Activated CD4-positive, alpha-beta T cell treated with anti-CD3 and anti-CD28 coated beads for 36 hours (primary cell): ENCODE measurements at places on chromosomes 1 and 21. TPM values are rescaled to one million over a fixed set of nuclear protein-coding genes. Genes with fewer than 3 reads are reported as not detected.

- no peak overlapping the region for H3K27ac ChIP-seq
- peaks cover 2% of the 10 kb centered on the region for H3K27me3 ChIP-seq
- H3K4me3 ChIP-seq: no peak overlapping the region
- H3K36me3 ChIP-seq: no peaks in the 10 kb centered on the region
- DNase-seq: no peak
These were observed 36.1 kb downstream of the L1TD1 start for GRCh38 chr1:62230718-62231117.

Gene HENMT1
- total RNA-seq: 20.6 TPM

Gene ZNF697
- total RNA-seq: 0.63 TPM

Gene SLAMF9
- total RNA-seq: not detected

Gene ZSWIM5
- total RNA-seq: 0.63 TPM

DNA sequence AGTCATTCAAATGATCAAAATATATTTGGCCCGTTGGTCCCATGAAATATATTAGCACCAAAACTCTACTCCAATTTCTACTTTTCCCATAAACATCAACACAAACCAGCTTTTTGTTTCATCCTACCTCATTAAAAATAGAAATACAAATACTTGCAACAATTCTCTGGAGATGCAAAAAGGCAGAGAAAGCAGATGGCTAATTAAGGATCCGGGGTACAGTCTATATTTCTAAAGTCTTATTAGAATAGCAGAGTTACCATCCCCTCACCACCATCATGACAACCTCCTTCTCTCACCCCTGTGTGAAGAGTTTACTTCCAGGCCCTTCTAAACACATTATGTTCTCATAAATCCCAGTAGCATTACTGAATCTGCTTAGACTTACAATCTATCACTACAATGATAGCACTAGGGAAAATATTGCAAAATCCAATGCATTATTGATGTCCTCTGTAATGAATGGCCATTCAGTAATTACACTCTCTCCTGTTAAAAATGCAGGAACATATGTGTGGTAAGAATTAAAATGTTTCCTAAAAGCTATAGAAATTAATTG is 133.8 kb downstream of the HHIPL2 start:
- H3K36me3 ChIP-seq: peaks cover 4% of the 10 kb centered on the region
- H3K27ac ChIP-seq: no peak overlapping the region
- peaks cover 28% of the 10 kb centered on the region for H3K4me1 ChIP-seq
- no peak for DNase-seq
